ENCODE measurements at places on chromosomes 1 and 21.

GRCh38 chr1:150563340-150564038, 14.3 kb downstream of the ADAMTSL4 start:
- DNase-seq: no peak

DNA sequence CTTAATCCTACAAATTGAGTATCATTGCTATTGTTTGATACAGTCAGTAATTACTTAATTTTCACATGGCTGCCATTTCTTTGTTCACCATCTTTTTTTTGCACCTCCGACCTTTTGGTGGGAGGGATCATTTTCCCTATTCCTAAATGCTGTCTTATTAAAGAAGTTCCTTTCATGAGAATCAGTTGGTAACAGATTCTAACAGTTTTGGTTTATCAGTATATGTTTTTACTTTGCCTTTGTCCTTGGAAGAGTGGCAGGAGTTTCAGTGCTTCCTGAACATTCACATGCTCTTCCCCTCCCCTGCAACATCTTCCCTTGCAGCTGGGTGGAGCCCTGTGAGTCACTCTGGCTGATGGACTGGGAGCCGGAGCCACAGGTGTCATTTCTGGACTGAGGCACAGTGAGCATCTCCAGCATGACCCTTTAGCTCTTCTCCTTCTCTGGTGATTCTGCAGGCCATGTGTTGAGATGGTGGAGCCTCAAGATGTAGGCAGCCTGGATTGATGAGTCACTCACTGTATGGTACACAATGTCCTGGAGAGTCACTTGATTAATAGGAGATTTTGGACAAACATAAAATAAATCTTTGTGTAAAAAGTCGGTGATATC, 217.7 kb downstream of the URB2 start:
- no peak for DNase-seq

DNA sequence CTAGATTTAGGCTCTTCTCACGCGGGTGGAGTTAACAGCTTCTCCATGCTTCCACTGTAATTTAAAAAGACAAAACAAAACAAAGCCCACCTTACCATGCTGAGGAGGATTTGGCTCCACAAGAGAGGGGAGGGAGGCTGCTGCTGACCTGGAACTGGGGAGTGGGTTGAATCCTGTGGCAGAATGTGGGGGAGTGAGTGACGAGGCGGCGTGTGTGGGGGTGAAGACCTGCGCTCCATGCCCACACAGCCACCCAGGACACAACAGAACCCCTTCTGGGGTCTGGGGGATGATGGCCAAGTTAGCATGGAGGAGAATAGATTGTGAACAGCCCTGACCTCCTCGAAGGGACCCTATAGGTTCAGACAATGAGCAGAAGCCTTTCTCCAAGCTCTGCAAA, 44.0 kb upstream of the LRRN2 start:
- no peak for DNase-seq

- no peak for DNase-seq
Observed at GRCh38 chr1:248140846-248141245, 4.1 kb upstream of the OR2M5 start.

GRCh38 chr1:64685217-64685616, 59.7 kb upstream of the RAVER2 start:
- DNase-seq: no peak

DNA sequence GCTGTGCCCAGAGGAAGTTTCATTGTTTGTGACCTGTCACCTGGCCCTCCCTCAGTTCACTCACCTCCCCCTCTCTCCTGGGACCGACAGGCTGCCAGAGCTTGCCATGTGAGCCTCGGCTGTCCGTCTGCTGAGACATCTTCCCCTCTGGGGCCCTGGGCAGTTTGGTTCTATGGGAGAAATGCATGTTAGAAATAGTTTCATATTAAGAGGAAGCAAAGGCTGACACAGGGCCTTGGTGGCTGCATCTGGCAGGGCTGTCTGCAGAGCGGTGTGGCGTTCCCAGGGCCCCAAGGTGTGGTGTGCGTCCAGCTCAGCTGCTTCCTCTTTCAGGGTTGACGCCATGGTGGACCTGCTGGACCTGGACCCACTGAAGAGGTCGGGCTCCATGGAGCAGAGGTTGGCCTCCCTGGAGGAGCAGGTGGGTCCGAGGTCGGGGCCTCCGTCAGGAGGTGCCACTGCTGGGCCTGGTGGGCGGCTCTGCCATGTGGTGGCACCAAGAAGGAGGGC, 31.9 kb upstream of the LRRC3 start:
- no peak for DNase-seq

DNA sequence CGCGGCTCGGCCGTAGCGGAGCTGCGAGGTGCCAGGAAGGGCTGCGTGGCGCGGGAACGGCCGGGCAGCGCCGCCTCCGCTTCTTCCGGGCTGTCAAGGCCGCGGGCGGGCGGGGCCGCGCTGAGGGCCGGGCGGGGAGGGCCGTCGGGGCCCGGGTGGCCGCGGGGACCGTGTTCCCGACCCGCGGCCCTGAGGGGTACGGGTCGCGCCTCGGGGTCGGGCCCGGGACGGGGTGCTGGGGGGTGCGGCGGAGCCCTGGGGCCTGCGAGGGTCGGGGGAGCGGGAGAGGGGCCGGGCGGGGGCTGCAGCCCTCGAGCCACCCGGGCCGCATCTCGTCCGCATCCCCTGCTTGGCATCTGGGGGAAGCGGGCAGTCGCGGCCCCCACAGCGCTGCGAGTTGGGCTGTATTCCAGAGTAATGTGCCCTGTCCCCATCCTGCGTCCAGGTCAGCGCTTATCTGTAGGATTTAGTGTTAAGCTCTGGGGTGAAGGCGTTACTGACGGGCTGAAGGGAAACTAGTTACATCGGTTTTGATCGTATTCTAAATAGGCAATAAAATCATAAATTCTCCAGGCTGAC, 379 bp downstream of the RER1 start:
- no peak for DNase-seq

DNA sequence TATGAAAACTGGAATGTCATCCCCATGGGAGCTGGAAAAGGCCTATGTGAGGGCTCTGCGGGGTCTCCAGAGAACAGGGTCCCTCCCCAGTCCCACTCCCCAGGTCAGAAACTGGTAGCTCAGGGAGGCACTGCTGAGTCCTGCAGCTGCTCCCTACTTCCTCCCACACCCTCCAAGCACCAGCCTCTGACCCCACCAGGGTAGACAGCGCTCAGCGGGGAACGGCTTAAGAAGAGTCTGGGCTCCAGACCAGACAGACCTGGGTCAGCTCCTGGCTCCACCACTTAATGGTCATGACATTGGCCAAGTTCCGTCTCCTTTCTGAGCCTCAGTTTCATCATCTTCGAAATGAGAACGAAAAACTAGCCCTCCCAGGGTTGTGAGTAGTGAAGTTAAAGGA, 7.2 kb downstream of the LRP8 start:
- no peak for DNase-seq

DNA sequence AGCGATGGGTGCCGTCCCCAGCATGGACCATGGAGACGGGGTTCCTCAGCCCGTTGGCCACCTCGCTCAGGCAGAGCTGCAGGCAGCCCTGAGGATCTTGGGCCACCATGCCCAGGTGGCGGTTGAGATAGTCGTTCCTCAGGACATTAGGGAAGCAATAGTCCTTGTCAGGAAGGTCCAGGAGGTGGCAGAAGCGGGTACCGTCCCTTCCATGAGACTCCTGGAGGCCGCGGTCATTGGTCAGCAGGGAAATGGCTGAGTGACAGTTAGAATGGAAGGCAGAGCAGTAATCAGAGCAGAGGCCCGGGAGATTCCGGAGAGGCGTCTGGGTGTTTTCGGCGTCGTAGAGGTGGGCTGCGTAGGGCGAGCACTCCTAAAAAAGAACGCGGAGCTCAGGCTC, 4.1 kb downstream of the HHIPL2 start:
- no peak for DNase-seq

GRCh38 chr1:2129256-2129943, 65.2 kb downstream of the FAAP20 start:
- DNase-seq: no peak

DNA sequence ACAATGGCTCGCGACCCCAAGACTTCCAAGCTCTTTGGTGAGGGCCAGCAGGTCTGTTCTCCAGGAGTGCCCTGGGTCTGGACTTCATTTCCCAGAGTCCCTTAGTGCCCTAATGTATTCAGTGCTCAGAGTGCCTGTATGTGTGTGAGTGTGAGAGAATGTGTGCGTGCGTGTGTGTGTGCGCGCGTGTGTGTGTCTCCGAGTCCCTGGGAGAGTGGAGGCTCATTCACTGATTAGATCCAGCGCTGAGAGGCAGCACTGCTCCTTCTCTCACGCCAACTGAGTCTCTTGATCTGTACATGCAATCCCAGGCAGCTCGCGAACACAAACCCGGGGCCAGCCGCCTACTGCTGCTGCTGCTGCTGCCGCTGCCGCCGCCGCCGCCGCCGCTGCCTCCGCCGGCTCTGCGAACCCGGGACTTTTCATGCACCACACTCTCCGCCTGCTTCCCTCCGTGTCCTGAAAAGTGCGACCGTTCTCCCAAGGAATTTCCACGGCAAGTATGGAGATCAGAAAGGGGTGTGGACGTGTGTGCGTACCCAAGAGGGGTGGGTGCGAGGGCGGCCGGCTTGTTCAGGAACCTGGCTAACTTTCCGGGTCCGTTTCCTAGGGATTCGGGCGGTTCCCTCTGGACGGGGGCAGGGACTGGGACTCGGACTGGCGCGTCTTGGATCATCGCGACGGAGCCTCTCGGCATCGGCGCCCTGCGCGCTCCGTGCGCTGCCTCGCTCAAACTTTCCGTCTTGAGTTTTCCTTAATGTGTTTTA, at the start of gene RNF220:
TSS of gene RNF220 (plus strand) at position 225 of the 767 bp plus-strand sequence.
- DNase-seq: peak; percentile 32

- no peak for DNase-seq
Observed at GRCh38 chr1:103273106-103273505, 164.8 kb upstream of the COL11A1 start.

DNA sequence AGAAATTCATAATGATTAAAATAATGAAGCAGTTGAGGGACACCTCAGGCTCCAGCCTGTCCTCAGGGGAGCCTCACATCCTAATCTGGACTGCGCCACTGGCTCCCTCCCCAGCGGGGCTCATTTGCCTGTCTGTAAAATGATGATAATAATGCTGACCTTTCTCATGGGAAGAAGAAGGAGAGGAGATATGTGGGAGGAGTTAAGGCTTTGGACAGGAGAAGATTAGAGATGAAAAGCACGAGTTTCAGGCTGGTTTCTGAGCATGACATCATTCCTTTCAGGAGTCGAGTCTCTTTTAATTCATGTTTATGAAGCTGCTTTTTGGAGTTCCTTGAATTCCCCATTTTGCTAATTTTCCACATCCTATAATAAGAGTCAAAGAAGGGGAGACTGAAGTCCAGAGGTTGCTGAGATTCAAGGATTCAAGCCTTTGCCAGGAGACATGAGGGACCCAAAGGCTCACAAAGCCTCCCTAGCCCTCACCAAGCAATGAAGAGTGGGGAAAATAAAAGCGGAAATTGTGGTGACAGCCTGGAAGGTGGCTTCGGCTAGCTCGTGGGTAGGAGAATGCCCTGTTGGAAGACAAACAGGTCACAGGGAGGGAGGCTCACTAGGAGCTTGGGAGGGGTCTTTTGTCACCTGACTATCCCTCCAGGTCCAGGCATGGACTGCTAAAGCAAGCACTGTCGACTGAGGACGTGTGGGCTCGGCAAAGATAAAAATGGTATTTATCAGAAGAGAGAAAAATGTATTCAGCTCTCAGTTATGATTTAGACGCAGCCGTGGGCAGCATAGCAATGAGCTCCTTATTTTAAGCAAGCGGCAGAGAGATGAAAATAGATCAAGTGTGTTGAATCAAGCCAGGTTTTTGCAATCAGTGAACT, 27.5 kb upstream of the STMN1 start:
- no peak for DNase-seq

- no peak for DNase-seq
Observed at GRCh38 chr1:179599623-179600249, 8.1 kb downstream of the TDRD5 start.

DNA sequence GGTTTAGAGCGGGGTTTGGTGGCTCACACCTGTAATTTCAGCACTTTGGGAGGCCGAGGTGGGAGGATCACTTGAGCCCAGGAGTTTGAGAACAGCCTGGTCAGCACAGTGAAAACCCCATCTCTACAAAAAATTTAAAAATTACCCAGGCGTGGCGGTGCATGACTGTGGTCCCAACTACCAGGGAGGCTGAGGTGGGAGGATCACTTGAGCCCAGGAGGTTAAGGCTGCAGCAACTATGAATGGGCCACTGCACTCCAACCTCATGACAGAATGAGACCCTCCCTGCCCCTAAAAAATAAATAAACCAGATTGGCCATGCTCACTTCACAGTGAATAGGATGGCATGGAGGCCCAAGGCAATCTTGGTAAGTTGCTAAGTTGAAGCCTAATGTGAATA, 168.9 kb downstream of the RHOU start:
- no peak for DNase-seq

DNA sequence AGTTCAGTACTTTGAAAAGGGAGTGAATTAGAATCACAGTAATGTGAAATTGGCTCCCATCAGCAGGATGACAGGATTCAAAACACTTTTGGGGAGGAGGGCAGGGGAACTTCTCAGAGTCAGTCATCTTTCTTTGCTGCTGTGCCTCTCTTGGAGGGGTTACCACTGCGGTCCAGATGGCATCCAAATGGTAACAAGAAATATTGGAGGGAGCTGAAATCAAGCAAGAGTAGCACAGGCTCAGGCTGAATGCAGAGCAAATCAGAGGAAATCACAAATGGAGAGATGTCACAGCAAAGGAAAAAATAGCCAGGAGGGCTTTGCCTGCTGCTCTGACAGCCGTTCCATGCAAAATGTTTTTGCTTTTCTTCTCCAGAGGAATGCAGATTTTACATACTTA, 75.0 kb upstream of the C8B start:
- DNase-seq: no peak

DNA sequence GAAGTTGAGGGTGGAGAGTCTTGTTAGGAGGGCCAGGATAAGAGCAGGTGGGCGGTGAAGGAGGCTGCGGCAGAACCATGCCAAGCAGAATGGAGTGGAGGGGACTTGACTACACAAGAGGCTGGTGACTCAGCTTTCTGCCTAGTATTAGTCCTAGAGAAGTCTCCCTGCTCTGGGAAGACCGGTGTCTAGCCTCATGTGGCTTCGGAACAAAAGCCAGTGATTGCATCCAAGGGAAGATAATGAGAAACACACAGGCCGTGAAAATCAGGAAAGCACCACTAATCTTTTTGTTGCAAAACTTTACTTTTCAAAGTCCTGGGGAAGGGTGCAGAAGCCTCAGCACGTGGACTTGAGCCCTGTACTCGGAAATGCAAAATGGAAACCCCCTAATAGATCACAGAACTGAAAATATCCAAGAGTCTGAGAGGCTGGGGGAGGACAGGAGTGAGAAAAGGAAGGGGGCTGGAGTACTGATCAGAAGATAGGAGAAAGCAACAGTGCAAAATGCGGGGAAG, 31.4 kb downstream of the DDR2 start:
- no peak for DNase-seq

DNA sequence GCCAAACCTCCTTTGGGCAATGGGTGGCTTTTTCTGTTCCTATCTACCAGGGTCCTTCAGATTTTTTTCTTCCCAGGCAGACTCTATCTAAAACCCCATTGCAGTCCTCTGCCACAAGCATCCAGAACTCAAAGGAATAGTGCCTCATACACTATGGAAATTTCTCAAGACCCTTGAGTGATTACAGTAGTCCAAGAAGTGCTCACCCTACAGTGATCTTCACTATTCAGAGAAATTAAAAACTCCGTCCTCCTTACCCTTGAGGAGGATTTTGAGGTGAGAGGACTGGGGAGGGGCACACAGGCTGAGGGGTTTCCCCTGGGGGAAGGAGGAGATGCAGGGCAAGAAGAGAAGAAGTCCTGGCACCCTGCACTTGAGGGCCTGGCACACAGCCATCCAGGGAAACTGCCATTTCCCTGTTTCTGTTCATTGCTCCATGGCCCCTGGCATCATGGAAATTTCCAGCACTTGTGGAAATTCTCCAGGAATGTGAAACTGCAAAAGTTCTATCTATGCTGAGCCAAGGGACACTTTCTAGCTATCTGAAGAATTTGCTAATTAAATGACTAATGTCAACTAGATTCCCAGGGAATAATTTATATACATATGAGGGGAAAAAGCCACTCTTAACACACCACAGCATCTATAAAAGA, 102.5 kb upstream of the ATP1B1 start:
- DNase-seq: no peak
